ENCODE measurements at places on chromosomes 11 and 22. TPM values are rescaled to one million over a fixed set of nuclear protein-coding genes. Genes with fewer than 3 reads are reported as not detected.

Gene OR52H1
- total RNA-seq = 0.73 TPM

Gene CLMP
- 262 TPM for total RNA-seq

Gene RCN1
- total RNA-seq = 346 TPM

Gene C22orf23
- 0.50 TPM for total RNA-seq

Gene WNT11
- total RNA-seq = 0.50 TPM

Gene CDC42BPG
- total RNA-seq = 0.15 TPM

Gene CYB5R2
- 13.6 TPM for total RNA-seq

Gene INPP5J
- under 0.01 TPM for total RNA-seq

Gene CRACR2B
- total RNA-seq = 1.5 TPM

Gene CASP5
- not detected for total RNA-seq

Gene PKP3
- total RNA-seq = 2.8 TPM

Gene SAA4
- total RNA-seq = not detected

Gene VSIG10L2
- not detected for total RNA-seq

Gene SMTNL1
- not detected for total RNA-seq

Gene TUT1
- total RNA-seq = 9.7 TPM

Gene CRELD2
- 82.6 TPM for total RNA-seq

Gene RASL10A
- total RNA-seq = not detected

Gene CDC42EP1
- total RNA-seq = 22.0 TPM

Gene PYGM
- total RNA-seq = 1.3 TPM

Gene OR5M10
- not detected for total RNA-seq

Gene TSPAN18
- not detected for total RNA-seq

Gene SMIM38
- total RNA-seq = 1.7 TPM

Gene NELL1
- total RNA-seq = not detected

Gene RFPL3
- not detected for total RNA-seq

Gene CRYAB
- 48.3 TPM for total RNA-seq

Gene MS4A6A
- total RNA-seq = 0.15 TPM

Gene NLRP14
- 0.17 TPM for total RNA-seq

Gene RIC3
- total RNA-seq = not detected

Gene UBQLNL
- total RNA-seq = 0.15 TPM

Gene SMARCB1
- 36.7 TPM for total RNA-seq

Gene OR10A2
- not detected for total RNA-seq

Gene MMP1
- total RNA-seq = 78.2 TPM

Gene MS4A8
- not detected for total RNA-seq

Gene MRE11
- total RNA-seq = 16.0 TPM

Gene FAM111B
- 8.7 TPM for total RNA-seq

Gene POU2AF1
- total RNA-seq = not detected

Gene RASD2
- under 0.01 TPM for total RNA-seq

Gene BATF2
- total RNA-seq = 1.0 TPM

Gene TEF
- 9.5 TPM for total RNA-seq

Gene NRGN
- 0.58 TPM for total RNA-seq

Gene ARHGAP20
- 13.8 TPM for total RNA-seq

Gene GP1BB
- 6.6 TPM for total RNA-seq

Gene OR6A2
- 0.73 TPM for total RNA-seq

Gene SORL1
- 1.5 TPM for total RNA-seq

Gene PITPNM1
- total RNA-seq = 19.2 TPM

Gene TMEM25
- total RNA-seq = 22.7 TPM

Gene NCAM1
- total RNA-seq = 0.15 TPM

Gene XKR3
- under 0.01 TPM for total RNA-seq

Gene KCNJ11
- not detected for total RNA-seq

Gene LRP5
- 18.2 TPM for total RNA-seq

Gene SCN4B
- total RNA-seq = 0.44 TPM

Gene ARVCF
- 10.3 TPM for total RNA-seq

Gene EFCAB6
- total RNA-seq = 4.2 TPM

Gene KLHDC7B
- total RNA-seq = 0.15 TPM

Gene MS4A12
- total RNA-seq = not detected

Gene RAB38
- total RNA-seq = 2.9 TPM

Gene FAM180B
- not detected for total RNA-seq

Data from smooth muscle cell of trachea (primary cell).